ENCODE measurements at places on chromosomes 3 and 15.

DNA sequence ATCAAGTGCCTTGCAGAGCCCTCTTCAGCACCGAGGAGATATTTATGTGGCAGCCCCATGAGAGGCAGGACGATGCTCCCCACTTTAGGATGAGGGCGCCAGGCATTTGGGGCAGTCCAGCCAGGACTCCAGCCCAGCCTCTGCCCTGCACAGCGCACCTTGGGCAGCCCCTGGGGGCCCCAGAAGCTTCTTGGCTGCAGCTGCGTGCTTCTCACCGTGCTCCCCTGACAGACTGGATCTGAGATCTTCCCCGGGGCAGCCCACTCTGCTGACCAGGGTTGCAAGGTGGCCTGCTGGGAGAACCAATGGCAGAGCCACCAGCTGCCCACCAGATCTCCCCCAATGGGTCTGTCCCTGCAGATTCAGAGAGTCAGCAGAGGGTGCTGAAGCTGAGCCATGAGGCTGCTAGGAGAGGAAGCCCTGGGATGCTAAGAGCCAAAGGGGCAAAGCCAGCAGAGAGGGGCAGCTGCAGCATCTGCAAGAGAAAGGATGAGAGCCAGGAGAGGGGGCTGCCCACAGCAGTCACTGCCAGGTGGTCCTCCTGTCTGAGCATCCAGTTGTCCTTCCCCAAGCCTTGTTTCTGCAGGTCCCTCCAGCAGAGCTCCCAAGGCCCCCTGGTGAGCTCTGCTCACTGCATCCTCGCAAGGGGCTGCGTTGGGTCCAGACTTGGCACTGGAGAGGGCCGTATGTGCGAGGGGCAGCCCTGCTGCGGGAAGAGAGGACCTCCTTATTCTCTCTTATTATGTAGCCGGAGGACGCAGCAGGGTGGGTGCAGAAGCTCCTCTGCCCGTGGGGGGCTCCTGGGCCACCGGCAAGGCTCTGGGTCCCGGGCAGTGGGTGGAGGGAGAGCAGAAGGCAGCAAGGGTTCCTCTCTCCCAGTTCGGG, 14.7 kb upstream of the KLF13 start:
- no peak for DNase-seq

GRCh38 chr3:163562625-163563024, 1515.7 kb downstream of the SI start:
- no peak for DNase-seq

DNA sequence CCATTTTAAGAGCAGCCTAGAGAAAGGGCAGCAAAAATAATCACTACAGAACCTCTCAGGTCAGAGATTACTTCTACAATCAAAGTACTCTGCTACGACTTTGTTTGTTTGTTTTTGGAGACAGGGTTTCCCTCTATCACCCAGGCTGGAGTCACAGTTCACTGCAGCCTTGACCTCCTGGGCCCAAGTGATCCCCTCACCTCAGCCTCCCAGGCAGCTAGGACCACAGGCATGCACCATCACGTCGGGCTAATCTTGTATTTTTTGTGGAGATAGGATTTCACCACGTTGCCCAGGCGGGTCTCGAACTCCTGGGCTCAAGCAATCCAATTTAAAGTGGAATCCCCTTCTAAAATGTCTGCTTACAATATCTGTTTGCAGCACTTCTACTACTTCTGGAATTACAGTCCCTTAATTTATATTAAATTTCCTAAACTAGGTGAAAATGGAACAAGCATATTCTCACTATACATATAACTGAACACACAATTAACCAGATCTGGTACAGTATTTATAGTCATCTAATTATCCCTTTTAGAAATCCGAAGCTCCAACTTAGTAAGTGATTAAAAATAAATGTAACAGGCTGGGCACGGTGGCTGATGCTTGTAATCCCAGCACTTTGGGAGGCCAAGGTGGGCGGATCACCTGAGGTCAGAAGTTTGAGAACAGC, 4.4 kb downstream of the UACA start:
- no peak for DNase-seq

GRCh38 chr3:76965122-76965725, 74.7 kb upstream of the ROBO2 start:
- DNase-seq, result no peak

GRCh38 chr3:169203631-169204550, 459.6 kb downstream of the MECOM start:
- no peak for DNase-seq

GRCh38 chr3:76369170-76369569, 583.8 kb upstream of the ZNF717 start:
- DNase-seq, result no peak

DNA sequence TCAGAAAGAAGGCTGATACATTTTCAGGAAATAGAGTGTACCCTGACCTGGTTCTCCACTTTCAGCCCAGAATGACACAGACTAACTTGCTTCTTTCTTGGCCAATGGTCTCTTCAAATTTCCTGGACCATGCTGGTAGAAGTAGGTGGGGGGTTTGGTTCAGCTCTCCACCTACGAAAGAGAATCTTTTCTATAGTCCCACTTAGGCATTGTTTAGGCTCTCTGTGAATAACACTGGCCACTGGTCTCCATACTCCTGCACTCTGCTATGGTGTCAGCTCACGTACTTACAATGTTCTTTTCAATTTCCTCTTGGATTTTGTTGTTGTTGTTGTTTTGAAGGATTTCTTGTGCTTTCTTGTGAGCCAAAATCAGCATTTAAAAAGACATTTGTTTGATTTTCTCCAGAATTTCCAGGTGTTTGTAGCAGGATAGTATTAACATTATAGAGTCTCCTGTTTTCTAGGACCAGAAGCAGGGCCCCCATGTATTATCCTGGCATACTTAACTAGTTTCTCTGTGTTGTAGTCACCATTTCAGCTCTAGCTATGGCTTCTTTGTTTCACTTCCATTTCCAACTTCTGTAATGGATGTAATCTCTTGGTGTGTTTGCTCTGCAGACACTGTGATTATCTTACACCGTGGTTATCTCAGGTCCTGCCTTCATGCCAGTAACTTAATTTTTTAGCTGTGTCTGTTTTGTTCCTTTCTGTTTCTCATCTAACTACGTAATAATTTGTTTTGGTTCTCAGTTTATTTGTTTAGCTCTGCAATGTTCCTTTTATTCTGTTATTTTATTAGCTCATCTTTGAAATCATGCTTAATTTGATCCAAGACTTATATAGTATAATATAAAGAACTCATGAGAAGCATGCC, 61.4 kb downstream of the CHRNA7 start:
- DNase-seq, result no peak

DNA sequence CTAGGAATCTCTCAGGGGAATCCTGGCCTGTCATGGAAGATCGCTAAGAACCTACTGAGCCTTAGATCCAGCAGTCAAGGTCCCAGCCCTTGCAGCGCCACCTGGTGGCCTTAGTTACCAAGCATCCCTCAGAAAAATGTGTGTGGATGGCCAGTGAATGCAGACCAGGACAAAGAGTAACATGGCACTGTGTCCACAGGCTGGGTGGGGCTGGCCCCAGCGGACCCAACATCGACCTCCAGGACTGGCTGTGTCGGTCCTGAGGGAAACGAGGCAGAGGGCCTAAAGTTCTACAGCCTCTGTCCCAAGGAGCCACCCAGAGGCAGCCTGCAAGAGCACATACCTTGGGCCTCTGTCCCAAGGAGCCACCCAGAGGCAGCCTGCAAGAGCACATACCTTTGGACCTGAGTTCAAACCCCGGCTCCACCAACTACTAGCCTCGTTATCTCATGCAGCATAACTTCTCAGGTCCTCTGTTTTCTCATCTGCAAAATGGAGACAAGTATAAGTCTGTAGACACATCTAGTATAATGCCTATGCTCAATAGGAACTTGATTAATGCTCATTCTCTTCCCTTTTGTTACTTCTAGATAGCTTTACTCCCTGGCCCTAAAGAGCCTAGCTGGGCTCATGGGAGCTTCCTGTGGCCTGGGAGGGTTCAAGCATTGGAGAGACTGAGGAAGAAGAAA, 57.5 kb upstream of the HERC1 start:
- peak; percentile 81 for DNase-seq

DNA sequence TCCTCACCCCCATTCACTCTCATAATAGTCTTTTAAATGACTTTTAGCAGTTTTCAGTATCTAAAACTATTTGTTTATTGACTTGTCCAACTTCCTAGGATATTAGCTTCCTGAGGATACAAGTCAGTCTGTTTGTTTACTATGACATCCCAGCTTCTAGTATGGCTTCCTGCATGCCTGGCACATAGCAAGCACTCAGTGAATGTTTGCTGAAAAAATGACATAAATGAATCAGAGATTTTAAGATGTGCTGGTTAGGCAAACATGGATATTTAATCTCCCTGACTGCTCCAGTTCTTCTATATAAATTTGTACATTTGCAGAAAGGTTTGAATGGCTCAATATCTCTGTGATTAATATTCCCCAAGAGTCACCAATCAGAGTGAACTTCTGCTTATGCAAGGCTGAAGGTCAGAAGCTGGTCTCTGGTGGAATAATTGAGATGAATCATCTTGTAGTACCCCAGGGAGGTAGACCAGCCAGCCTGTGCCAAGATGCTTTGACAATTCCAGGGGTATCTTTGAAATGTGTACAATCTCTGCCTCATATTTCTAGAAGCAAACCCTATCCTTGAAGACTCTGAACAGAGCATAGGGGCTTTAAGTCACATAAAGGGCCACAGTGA, 219.0 kb upstream of the LMCD1 start:
- no peak for DNase-seq

DNA sequence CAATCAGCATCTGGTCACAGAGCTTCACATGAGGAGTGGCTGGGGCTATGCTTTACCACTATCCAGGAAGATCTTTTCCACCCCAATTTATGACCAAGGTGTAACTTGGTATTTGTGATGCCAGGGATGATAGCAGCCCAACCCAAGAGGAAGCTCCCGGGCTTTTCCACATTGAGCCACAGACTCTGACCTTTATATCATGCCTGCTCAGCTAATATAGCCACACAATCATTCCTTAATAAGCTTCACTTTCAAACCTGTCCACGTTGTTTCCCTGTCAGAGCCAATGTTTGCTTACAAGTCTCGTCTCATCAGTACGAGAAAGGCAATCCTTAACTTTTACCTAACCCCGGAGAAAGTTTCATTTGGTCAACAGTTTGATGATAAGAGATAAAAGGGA, 330.9 kb downstream of the SHQ1 start:
- DNase-seq, result no peak

DNA sequence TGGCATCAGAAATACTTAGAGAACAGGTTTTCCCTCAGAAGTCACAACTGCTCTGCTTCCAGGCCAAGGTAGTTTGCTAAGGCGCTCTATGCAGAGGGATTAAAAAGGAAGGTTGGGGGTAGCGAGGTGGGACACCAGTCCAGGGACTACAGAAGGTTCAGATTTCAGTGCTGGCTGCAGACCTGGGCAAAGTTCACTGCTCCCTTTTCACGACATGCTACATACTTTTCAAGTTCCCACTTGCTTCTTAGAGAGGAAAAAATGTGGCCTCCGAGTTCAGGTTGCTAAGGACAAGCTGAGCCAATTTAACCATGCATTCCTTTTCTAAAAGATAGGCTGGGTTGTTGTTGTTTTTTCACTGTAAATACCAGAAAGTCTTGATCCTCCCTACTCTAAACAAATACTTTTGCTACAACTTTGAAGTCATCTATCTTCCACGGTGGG, 158.6 kb upstream of the NR2F2 start:
- no peak for DNase-seq

GRCh38 chr3:53102601-53103147, 27.6 kb downstream of the RFT1 start:
- peak; percentile 52 for DNase-seq

DNA sequence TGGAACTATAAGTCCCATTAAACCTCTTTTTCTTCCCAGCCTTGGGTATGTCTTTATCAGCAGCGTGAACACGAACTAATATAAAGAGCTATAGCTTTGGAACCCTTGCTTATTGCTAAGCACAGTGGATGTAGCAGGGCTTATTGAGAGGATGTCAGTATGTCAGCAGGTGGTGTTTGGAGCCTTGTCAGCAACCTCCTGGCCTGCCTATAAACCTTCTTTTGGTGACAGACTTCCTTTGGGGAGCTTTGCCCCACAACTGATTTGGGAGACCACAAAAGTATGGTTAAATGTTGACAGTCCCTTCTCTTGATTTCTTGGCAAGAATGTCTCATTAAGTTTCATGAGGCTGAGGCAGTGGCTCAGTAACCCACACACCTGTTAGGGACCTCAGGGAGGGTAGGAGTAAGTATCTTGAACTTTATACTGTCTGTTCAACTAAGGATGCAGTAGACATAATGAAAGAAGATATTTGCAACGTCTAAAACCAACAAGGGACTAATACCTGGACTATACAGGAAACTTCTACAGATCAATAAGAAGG, 14.8 kb downstream of the CCNDBP1 start:
- no peak for DNase-seq

DNA sequence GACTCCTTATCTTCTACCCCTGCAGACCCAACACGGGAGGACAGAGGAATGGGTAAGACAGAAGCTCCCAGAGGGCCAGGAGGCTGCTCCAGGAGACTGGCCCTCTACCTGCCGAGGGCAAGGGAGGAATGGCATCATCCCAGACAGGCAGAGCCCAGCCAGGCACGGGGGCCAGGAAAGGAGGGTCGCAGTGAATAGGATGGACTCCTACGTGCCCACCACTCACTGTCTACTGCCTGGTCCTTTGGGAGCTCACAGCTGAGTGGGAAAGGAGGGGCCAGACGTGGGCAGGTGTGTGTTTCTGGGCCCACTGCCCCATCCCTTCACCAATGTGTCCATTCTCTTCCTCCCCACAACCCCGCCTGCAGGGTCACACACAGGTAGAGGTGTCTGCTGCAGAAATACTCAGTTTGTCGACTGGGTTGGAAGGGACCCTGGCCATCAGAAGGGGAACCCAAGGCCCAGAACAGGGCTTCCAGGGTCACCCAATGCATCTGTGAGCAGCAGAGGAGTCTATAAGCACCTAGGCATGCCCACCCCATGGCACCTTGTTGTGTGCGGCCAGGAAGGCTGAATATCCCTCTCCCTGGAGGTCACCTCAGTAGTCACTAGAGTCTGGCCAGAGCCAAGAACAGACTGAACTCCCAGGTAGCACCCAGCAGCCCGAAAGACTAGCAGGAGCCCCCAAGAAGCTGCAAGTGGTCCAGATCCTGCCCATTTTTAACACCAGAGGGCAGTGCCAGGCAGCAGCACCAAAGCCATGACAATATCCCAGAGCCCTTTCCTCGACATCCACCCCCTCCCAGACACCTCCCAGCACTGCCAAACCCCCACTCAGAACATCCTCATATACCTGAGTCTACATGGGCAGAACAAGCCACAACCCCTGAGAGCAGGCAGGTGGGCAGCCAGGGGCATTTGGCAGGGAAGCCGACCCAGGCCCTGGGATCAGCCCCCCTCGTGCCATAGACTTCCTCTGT, 24.0 kb downstream of the TKT start:
- DNase-seq, result no peak

GRCh38 chr3:17759901-17760300, 17.5 kb upstream of the TBC1D5 start:
- DNase-seq, result no peak

GRCh38 chr3:123499322-123499721, 50.4 kb upstream of the ADCY5 start:
- DNase-seq, result no peak

- no peak for DNase-seq
Measured at GRCh38 chr3:144687862-144688261, 716.2 kb downstream of the DIPK2A start.

DNA sequence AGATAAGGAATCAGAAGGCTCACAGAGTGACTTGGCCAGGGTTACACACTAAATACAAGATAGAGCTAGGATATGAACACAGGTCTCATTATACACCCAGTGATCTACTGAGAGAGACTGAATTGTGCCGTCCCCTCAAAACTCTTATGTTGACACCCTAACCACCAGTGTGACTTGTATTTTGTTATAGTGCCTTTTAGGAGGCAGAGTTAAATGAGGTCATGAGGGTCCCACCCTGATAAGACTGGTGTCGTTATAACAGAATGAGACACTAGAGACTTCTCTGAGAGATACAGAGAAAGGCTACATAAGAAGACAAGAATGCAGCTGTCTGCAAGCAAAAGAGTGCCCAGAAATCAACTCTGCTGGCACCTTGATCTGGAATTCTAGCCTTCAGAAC, 12.6 kb downstream of the KPNA1 start:
- DNase-seq, result no peak
